Activated T-helper 1 cell treated with anti-CD3 and anti-CD28 coated beads, Interleukin-2, amount 50 U/mL, for 16 hours (primary cell): ENCODE measurements at places on chromosomes 2 and 18.
A peak's percentile ranks its signal among the peaks of the same experiment; 100 is the strongest.

DNA sequence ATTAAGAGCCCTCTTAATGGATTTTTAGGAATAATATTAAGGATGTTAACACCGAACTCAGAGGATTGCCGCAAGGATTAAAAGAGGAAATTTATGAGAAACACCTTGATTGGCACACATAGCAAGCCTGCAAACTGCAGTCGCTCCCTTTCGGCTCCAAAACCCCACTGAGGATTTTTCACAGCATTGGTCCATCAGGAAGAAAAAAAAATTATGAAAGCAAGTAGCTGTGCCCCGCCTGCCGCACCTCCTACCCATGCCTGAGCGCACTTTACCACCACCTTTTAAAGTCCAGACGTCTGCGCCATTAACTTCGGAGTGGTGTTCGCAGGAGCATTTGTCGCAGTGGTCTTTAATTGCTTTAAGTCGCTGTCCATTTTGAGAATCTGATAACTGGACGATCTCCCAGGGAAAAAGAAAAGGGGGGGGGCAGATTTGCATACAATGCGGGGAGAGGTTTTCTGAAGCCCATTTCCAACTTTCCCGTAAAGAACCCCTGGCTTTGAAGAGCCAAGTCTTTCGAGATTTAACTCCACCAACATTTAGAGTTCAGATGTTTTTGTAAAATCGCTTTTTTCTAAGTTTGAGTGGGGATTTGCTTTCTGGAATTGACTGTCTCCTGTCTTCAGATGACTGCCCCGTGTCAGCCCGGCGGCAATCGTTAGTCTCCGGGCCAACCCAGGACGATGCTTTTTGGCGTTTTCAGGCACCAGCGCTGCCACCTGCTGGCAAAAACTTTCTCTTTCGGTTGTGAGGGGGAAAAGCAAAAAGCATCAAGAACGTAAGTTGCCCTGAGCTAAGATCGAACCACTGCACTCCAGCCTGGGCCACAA is 913 bp upstream of the TRABD2A start:
- peak; percentile 75 for DNase-seq

DNA sequence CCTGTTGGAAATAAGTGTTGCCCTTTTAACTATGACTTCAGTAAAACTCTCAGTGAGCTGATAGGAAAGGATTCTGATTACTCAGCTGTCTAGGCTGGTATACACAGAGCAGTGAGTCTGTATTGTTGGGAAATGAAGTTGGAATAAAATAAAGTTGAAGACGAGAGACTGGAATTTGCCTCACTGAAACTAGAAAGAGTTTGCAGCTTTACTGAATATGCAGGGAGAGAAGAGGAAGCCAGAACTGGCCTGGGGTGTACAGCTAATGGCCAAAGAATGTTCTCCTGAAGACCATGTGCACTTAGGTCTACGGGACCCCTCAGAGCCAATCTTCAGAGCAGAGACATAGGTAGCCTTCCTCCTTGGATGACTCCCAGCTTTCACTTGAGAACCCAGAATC is 26.5 kb downstream of the EIF4E2 start:
- DNase-seq: no peak

- no peak for DNase-seq
Measured at GRCh38 chr2:189238903-189239302, 59.3 kb upstream of the COL5A2 start.

DNA sequence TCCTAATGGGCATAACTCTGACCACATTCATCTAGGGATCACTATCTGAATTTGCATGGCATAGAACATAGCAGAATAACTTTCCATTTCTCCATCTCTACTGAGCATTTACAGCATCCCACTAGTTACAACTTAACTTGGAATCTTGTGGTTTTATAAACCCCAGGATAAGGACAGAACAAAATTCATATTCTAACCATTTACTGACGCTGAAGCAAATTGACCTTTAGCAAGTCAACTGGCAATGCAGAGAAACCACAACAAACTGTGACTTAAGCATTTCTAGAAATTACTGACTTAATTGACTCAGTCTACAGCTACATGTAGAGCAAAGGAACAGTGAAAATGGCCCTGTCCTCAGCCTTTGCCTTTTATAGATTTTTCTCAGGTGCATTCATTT is 61.2 kb downstream of the DCC start:
- DNase-seq: no peak

DNA sequence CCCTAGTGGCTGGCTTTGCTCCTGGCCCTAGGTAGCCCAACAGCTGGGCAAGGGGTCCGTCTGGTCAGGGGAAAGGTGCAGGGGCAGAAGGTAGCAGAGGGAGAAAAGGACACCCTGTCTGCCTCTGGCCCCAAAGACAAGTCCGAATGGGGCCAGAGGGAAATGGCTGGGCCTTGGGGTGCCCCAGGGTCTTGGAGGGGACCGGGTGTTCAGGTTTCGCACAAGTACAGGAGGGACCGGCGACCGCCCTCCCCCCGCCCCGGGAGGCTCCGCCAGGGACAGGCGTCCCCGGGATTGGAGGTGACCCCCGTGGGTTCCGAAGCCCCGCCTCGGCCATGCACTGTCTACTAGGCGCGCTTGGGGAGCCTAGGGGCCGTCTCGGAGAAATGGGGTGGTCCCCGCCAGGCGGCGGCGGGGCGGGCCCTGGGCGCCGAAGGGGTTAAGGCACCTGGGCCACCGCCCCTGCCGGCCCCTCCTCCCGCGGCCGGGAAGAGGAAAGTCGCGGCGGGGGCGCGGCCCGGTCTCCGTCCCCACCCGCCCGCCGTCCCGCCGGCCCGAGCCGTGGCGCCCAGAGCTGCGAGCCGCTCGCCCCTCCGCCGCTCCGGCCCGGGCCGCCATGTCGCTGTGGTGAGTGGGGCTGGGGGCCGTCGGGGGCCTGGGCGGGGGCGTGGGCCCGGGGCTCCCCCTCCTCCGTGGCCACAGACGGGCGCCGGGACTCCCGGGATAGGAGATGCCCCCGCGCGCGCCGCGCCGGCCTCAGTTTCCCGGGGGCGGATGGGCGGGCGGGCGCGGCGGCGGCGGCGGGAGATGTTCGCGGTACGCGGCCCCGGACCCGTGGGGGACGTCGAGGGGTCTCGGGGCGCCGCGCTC is at the start of gene B3GNT7:
Gene B3GNT7 (plus strand): TSS at position 523 of the 870 bp plus-strand sequence. CDS start 94 bp downstream, at position 617.
- DNase-seq: no peak

GRCh38 chr2:64489081-64489751 is 34.9 kb upstream of the AFTPH start:
- no peak for DNase-seq

GRCh38 chr2:169301596-169302335 is 60.6 kb downstream of the LRP2 start:
- DNase-seq: no peak

DNA sequence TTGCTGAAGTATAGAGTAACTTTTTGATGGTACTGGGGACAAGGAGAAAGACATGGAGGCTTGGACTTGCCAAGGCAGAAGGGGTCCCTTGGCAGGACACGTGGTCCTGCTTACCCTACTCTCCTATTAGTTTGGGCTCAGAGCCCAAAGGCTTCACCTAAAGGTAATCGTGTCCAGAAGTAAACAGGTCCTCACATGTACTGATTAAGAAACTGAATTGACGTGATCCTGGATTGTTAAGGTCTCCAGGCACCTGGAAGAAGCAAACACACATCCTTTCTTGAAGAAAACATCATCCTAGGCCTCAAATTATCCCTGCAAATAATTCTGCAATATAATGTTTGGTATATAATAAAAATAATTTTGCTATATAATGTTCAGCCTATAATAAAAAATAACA is 50.0 kb downstream of the DTNB start:
- no peak for DNase-seq

DNA sequence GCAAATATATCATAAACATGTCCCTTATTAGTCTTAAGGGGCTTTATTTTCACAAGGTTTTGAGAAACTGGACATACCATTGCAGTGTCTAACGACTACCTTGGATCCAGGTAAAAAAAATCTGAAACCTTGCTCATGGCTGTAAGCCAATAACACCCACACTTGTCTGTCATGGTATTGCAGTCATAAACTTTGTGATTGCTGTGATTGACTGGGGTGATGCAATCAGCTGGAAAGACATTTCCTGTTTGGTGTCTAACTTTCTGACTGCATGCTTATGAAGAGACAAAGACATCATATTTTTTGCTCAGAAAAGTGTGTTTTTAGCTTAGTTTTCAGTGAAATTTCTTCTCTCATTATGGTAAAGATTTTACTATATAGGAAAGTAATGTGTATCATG is 635.0 kb downstream of the TSN start:
- DNase-seq: no peak

GRCh38 chr2:187617905-187618304 is 63.7 kb upstream of the TFPI start:
- no peak for DNase-seq
